ENCODE measurements at places on chromosomes 3 and 15. TPM values are rescaled to one million over a fixed set of nuclear protein-coding genes. Genes with fewer than 3 reads are reported as not detected.

- H3K36me3 ChIP-seq, result no peaks in the 10 kb centered on the region
- H3K27ac ChIP-seq, result no peak overlapping the region
- DNase-seq, result no peak
- H3K4me3 ChIP-seq, result no peak overlapping the region
Observed at GRCh38 chr15:28182216-28182615, 83.1 kb upstream of the OCA2 start.

DNA sequence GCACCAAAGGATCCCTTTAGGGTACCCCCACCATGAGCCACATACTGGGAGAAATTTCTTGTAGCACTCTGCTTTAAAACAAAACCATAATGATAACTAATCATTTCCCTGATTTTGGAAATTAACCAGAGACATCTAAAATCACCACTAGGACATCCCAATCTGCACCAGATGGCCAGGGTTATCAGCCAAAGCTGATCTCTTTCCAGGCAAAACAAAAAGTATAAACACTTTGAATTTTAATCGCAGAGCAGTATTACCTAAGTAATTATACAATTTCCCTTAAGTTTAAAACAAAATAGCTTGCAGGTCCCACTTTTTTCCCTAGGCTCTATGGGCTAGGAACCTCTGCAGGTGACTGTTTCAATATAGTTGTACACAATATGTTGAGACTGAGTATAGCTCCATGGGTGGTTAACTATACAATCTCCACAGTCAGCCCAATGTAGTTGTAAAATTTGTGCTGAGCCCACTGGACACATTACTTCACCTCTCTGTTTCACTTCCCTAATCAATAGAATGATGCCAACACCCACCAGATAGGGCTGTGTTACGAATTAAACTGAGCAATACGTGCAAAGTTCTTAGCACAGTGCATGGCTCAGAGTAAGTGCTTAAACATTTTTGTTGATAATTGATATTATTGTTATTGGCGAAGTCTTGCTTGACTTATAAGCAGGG lies 629 bp upstream of the NOX5 start:
- H3K36me3 ChIP-seq, result no peaks in the 10 kb centered on the region
- no peak overlapping the region for H3K4me3 ChIP-seq
- DNase-seq, result no peak
- no peaks in the 10 kb centered on the region for H3K4me1 ChIP-seq
- no peak overlapping the region for H3K27ac ChIP-seq

DNA sequence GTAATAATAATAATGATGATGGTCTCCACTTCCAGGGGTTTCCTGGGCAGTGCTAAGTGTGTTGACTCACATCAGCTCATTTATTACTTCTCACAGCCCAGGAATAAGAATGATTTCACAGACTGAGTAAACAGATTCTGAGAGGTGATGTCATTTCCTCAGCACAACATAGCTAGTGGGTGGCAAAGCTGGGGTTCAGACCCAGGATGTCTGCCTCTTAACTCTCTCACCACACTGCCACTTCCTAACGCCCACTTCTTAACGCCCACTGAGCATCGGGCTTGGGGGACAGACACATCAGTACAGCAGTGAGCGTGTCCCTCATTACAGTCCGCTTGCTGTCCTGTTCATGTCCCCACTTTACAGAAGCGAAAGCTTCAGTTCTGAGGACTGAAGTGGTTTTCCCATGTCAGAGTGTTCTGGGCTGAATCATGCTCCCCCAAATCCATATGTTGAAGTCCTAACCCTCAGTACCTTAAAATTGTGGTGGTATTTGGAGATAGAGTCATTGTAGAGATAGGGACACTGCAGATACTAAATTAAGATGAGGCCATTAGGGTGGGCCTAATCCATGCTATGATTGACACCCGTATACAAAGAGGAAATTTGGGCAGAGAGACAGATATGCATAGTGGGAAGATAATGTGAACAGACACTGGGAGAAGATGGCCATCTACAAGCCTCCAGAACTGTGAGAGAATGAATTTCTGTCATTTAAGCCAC lies 68.0 kb downstream of the ATP2B2 start:
- H3K36me3 ChIP-seq, result no peaks in the 10 kb centered on the region
- H3K4me1 ChIP-seq, result peaks cover 17% of the 10 kb centered on the region
- no peaks in the 10 kb centered on the region for H3K27me3 ChIP-seq

Gene LRRN1
- not detected for total RNA-seq

DNA sequence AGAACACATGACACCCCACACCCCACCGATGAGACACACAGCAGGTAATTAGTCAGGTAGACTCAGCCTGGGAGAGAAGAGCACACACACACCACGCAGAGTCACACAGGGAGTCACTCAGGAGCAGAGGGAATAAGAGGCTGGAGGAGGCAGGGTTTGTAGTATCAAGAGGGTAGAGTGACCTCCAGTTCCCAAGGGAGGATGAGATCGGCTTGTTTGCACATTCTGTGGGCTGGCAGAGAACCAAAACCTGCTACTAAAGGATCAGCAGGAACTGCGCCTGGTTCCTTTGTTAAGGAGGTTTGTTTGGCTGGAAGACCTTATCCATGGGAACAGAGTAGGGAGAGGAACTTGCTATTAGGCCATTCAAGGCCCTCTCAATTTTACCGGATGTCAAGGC lies 281.4 kb upstream of the SLCO3A1 start:
- no peak overlapping the region for H3K27ac ChIP-seq
- H3K4me3 ChIP-seq, result no peak overlapping the region
- DNase-seq, result no peak
- H3K27me3 ChIP-seq, result no peaks in the 10 kb centered on the region
- no peaks in the 10 kb centered on the region for H3K4me1 ChIP-seq

Data from naive thymus-derived CD4-positive, alpha-beta T cell (primary cell).